ENCODE measurements at places on chromosomes 16 and 17. TPM values are rescaled to one million over a fixed set of nuclear protein-coding genes. Genes with fewer than 3 reads are reported as not detected.

GRCh38 chr17:45383003-45383402 lies 49.7 kb downstream of the ARHGAP27 start:
- no peak for DNase-seq

DNA sequence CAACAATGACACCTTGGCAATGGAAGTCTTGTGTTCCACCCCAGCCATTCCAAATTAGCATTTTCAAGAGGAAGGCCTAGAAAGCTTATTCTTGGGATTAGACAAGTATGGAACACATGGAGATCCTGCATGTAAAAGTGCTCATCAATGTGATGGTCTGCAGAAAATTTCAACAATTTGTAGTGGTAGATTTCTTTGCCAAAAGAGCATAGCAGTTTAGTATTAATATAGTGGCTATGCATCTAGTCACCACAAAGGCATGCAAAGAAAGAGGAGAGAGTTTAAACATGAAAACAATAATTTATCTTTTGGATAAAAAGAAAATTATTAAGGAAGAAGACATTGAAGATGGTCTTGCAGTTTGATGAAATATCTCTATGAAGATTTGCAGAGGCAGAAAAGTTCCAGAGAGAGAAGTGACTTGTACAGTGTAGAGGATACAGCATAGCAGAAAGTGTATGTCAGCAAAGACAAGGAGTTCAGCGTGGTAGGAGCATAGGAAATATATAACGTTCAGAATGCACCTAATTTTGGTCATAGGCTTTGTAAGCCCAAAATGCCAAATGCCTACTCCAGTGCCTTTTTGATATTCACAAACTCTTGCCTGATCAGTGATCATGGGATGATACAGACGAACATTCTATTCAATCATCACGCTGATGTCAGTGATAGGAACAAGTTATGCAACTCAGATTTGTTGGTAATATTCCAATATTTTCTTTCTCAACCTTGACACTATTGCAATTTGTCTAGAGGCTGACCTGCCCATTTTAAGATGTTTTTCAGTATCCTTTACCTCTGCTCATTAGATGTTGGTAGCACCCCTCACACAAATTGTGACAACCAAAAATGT lies 727.9 kb upstream of the SOX9 start:
- no peak for DNase-seq

- DNase-seq: peak; percentile 84
Observed at GRCh38 chr17:81295031-81295675, at the start of gene SLC38A10. SLC38A10 (minus strand) TSS chr17:81295307; CDS start chr17:81294921, 386 bp downstream.

DNA sequence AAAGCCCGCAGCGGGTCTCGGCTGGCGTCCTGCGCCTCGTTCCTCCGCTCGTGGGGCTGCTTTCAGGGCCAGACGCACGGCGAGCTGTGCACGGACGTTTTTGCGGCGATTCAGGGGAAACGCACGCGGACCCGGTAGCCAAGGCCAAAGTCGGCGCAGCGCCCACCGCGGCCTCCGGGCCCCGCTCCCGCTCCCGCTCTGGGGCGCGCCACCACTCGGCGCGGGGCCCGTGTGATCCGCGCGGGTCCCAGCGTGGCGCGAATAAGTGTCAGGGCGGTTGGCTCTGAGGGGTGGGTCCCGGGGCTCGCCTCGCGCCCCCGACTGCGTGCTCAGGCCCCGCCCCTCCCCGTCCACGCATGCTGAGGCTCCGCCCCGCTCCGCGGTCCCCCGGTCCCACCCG lies 694 bp upstream of the TBCD start:
- no peak for DNase-seq

DNA sequence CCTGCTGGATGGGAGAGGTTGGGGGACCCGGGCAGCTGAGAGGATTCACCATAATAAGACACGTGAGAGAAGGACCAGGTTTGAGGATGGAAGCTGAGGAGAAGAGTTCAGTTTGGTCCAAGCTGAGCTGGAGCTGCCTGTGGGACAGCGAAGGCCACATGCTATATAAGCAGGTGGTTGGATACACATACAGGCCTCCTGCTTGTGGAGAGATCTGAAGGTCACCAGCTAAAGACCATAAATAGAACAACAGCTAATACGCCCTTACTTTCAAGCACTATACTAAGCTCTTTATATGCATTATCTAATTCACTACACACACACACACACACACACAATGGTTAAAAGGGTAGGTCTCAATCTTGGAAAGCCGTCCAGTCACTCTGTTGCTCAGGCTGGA lies 32.1 kb downstream of the DUSP14 start:
- DNase-seq: no peak

- DNase-seq: peak; percentile 25
Observed at GRCh38 chr17:17613708-17614114, 22.2 kb upstream of the PEMT start.

- no peak for DNase-seq
Observed at GRCh38 chr16:4702466-4702808, 9.1 kb downstream of the NUDT16L1 start.

UBALD2 gene
- total RNA-seq: 151 TPM

DNA sequence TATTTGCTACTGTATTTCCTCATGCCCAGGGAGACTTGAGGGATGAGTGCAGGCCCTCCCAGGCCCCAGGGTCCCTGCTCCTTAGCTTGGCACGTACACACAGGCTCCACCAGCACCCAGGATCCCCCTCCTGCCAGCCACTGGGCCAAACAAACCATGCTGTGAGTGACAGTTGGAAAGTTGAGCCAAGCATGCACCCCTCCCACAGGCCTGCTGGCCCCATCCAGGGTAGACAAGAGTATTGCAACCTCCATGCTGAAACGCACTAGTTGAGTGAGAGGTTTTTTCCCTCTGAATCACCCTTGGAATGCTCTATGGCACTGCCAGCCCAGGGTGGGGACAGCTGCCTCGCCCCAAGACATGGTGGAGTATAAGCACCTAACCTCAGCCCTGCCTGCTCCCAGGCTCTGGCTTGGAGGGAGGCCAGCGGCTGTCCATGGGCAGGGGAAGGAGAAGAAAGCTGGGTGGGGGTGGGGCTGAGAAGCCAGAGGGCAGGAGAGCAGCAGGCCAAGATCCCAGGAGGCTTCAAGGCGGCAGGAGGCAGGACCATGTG lies 49.6 kb downstream of the PITPNM3 start:
- no peak for DNase-seq

DNA sequence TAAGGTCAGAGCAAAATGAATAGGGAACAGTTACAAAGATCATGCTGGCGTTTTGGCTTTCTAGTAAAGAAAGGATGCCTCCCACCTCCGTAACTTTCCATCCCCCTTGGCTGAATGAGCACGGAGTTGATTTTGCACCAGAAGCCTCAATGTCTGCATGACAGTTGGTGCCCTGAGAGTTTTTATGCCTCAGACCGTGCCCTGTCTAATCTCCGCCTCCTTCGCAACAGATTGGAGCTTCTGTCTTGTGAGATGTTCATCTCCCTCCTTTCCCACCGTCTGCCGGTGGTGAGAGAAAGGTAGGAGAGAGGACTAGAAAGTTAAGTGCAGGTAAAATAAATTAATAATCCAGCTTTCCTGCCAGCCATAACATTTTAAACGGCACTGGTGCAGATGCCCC lies 1.9 kb downstream of the HS3ST4 start:
- no peak for DNase-seq

- DNase-seq: no peak
Observed at GRCh38 chr16:59339871-59340270, 605.8 kb upstream of the GOT2 start.

- DNase-seq: no peak
Observed at GRCh38 chr16:50121278-50121677, 31.8 kb upstream of the TENT4B start.

EFNB3 gene
- 0.46 TPM for total RNA-seq

- DNase-seq: no peak
Observed at GRCh38 chr17:45722161-45722560, 62.0 kb upstream of the CRHR1 start.

- DNase-seq: peak; percentile 77
Observed at GRCh38 chr17:19004421-19005136, at the start of gene FAM83G. FAM83G (minus strand) TSS chr17:19004764; CDS start chr17:19004041, 723 bp downstream.

GRCh38 chr16:88700636-88701482 lies 5.3 kb downstream of the RNF166 start:
- peak; percentile 75 for DNase-seq

DNA sequence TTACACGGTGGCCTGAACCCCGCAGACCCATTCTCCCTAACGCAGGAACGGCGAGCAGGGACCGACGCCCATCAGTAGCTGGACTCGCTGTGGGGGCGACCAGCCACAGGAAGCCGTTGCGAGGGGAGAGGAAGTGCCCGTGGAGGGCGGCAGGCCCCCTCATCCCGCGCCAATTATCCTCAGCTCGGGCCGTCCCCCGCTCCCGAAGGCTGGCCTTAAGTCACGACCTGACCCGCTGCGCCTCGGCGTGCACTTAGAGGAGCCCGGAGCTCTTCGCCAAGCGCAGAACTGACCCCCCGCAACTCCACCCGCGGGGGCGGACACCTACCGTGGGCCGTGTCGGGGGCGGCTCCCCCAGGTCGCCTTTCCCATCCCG lies 401 bp downstream of the ARL16 start:
- no peak for DNase-seq

DNA sequence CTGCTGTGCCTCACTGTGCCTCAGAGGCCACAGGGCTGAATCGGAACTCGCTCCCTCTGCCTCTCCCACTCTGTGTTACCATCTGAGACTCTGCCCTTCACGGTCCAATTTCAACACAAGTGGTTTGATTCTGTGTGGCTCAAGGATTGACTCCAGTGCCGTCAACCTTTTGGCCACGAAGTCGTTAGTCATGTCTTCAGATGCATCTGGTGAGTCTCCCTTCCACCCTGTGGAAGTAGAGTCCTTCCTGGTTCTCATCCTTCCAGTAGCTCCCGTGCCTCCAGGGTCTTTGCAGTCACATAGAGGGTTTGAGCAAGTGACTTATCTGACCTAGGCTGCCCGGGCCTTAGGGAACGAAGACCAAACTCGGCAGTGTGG lies 51.2 kb downstream of the PGS1 start:
- no peak for DNase-seq

KRTAP4-6 gene
- not detected for total RNA-seq

GRCh38 chr16:78117391-78117790 lies 17.9 kb downstream of the WWOX start:
- DNase-seq: no peak

GRCh38 chr16:49067776-49068175 lies 213.9 kb downstream of the CBLN1 start:
- no peak for DNase-seq

DNA sequence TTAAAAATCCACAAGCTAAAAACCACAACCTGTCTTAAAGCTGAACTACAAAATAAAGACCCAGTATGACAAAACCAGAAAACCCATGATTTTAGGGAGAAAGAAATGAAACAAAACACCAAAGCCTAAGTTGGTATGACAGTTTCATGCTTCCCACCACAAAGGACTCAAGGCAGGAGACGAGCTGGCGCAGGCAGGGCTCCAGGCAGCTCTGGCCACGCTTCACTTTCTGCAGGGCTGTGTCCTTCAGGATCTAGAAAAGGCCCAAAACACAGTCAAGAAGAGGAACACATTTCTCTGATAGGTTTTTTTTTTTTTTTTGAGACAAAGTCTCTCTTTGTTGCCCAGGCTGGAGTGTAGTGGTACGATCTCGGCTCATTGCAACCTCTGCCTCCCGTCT lies 75.3 kb downstream of the WDR59 start:
- no peak for DNase-seq

SNX20 gene
- total RNA-seq: 2.3 TPM

KCNJ18 gene
- not detected for total RNA-seq

DNA sequence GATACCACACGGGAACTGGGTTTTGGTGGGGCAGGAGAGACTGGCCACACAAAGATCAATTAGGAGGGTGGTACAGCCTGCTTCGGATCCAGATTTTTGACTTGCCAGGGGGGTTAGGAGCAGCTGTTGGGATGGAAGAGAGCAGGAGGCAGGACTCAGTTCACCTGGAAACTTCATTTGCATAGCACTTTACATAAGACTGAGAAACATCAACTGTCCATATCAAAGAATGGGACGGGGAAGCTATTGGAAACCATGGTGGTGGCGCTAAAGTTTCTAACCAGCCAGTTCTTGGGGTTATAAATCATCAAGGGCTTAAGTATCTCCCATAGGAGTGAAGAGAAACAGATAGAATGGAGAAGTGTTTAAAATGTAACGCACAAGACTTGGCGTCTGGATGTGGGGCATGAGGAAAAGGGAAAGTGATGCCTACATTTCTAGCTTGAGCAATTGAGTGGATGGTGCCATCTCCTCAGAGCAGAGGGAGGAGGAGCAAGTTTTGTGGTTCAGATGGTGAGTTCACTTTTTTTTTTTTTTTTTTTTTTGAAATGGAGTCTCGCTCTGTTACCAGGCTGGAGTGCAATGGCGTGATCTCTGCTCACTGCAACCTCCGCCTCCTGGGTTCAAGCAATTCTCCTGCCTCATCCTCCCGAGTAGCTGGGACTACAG lies 6.4 kb upstream of the SRCAP start:
- DNase-seq: no peak

- no peak for DNase-seq
Observed at GRCh38 chr17:41530062-41531048, 2.2 kb upstream of the KRT19 start.

DOC2A gene
- not detected for total RNA-seq

KRTAP2-2 gene
- total RNA-seq: not detected

DNA sequence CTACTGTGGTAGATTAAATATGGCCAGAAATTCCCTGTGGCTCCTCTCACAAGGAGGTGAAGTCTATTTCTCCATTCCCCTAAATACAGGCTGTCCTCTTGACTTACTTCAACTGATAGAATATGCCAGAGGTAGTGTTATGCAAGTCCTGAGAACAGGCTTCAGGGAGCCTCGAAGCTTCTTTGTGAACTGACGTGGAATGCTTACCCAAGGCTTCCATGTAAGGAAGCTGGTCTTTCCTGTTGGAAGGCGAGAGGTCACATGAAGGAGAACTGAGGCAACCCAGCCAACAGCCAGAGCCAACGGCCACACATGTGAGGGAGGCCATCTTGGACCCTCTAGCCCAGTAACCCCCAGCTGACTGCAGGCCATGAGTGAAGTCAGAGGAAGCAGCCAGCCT lies 267.9 kb downstream of the MRTFB start:
- no peak for DNase-seq

DNA sequence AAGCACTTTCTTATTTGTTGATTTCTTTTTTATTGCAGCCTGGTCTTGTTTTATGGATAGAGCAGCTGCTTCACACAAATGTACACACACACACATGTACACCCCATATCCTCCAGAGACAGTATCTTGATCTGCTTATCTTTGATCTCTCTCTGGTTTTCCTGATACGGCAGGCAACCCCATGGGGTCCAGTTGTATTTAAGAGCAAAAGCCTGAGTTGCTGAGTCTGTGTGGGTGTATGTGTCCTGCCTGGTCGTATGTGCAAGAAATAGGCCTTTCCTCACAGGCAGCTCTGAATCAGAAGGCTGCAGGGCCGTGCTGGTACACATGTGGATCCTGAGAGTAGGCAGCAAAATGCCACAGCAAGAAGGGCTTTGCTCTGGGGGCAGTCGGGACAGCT lies 14.6 kb upstream of the LGALS9 start:
- no peak for DNase-seq

- DNase-seq: no peak
Observed at GRCh38 chr17:15112846-15113617, 152.1 kb downstream of the PMP22 start.

GRCh38 chr17:40329839-40330794 lies 21.1 kb downstream of the RARA start:
- DNase-seq: no peak
